ENCODE measurements at places on chromosomes 5 and 9. TPM values are rescaled to one million over a fixed set of nuclear protein-coding genes. Genes with fewer than 3 reads are reported as not detected.

Gene TPPP
- 3.9 TPM for total RNA-seq

Gene MCTP1
- 11.0 TPM for total RNA-seq

Gene ZER1
- 14.2 TPM for total RNA-seq

Gene PLEKHG4B
- total RNA-seq, result 1.1 TPM

Gene FCN2
- 0.18 TPM for total RNA-seq

Gene CCDC187
- 0.04 TPM for total RNA-seq

Gene LCP2
- 4.4 TPM for total RNA-seq

Gene PCDHB16
- total RNA-seq, result 2.1 TPM

Gene ZNF367
- total RNA-seq, result 5.8 TPM

Gene AQP3
- total RNA-seq, result 5.6 TPM

Gene IL33
- total RNA-seq, result 27.4 TPM

Gene FOXD4L3
- not detected for total RNA-seq

Gene RAB24
- 15.1 TPM for total RNA-seq

Gene PCDHB3
- total RNA-seq, result 1.8 TPM

Gene PCDHGB6
- 3.0 TPM for total RNA-seq

Gene ZNF474
- 0.66 TPM for total RNA-seq

Gene PAEP
- total RNA-seq, result not detected

Gene QSOX2
- 4.1 TPM for total RNA-seq

Gene CSF2
- total RNA-seq, result not detected

Gene FAM153A
- 0.31 TPM for total RNA-seq

Gene OGN
- total RNA-seq, result 454 TPM

Gene NEURL1B
- 27.3 TPM for total RNA-seq

Gene CXXC5
- 63.3 TPM for total RNA-seq

Gene RMRP
- 19,485 TPM for total RNA-seq

Gene GOLGA2
- 91.9 TPM for total RNA-seq

Gene NUTM2G
- total RNA-seq, result not detected
